ENCODE measurements at places on chromosomes 11 and 22.

DNA sequence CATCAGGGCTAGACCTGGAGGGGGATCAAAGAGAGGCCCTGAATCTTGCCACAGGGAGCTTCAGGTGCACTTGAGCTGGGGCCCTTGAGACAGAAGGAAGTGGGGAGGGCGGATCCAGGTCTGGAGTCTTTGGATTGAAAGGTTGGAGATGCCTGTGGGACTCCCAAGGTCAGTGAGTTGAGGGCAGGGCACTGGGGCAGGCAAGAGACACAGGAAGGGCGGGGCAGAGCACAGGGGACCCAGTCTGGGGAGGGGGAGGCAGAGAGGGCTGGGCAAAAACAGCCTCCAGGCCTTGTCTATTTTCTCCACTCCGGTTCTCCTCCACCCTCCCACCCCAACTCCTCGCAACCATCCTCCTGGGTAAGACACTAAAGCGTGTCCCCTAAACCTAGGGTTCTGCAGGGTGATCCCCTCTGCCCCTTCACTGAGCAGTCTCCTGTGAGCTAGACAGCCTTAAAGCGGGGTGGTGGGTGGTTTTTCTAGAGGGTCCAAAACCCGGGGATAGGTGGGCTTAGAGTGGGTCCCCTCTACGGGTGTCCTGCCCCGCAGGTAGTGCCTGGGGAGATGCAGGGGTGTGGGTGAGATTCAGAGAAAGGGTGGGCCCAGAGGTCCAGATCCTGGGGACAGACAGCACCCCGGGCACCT is 38.6 kb upstream of the CELSR1 start:
- no peak for DNase-seq

GRCh38 chr11:61817471-61818202 is 834 bp upstream of the FADS1 start:
- no peak for DNase-seq

DNA sequence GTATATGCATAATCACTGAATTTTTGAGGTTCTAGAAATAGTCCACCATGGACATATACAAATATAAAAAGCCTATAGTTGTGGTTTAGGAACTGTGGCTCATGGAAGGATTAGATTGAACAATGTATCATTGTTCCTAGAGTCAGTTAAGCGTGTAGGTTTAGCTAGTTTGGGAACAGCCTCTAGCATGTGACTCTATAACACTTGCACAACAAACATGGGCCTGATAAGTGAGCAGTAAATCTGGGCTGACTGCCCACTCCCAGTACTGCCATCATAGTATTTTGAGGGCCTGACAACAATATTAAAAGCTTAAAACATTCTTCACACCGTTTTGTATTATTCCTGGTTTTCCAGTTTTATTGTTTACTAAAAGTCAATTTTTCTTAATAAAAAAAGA is 47.0 kb downstream of the YAP1 start:
- DNase-seq, result no peak

DNA sequence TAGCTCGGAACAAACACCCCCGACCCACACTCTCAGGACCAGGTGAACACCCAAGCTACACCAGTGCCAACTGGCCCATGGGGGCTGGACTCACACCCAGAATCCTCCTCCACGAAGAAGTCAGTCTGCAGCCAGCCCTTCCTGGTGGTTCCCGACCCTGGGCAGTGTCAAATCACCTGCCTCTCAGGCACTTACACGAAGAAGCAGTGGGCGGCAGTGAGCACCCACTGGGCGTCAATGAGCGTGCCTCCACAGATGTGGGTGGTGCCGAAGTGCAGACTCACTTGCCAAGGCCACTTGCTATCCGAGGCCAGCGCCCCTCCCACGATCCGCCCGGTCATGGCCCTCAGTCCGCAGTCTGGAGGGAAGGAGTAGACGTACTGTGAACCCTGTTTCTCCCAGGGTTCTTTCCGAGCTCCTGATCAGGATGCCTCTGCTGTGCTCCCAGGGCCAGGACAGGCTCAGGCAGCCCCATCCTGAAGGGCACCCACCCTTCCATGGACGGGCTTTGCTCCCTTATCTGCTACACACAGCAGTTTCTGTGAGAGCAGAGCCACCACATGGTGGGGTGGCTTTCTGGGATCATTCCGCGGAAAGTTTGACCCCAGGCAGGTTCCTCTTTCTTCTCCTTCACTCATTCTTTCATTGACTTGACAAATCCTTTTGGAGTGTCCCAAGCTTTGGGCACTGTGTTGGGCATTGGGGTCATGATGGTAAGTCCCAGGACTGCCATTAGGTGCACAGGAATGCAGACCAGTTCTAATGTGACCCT is 19.4 kb downstream of the TMPRSS13 start:
- DNase-seq, result no peak

DNA sequence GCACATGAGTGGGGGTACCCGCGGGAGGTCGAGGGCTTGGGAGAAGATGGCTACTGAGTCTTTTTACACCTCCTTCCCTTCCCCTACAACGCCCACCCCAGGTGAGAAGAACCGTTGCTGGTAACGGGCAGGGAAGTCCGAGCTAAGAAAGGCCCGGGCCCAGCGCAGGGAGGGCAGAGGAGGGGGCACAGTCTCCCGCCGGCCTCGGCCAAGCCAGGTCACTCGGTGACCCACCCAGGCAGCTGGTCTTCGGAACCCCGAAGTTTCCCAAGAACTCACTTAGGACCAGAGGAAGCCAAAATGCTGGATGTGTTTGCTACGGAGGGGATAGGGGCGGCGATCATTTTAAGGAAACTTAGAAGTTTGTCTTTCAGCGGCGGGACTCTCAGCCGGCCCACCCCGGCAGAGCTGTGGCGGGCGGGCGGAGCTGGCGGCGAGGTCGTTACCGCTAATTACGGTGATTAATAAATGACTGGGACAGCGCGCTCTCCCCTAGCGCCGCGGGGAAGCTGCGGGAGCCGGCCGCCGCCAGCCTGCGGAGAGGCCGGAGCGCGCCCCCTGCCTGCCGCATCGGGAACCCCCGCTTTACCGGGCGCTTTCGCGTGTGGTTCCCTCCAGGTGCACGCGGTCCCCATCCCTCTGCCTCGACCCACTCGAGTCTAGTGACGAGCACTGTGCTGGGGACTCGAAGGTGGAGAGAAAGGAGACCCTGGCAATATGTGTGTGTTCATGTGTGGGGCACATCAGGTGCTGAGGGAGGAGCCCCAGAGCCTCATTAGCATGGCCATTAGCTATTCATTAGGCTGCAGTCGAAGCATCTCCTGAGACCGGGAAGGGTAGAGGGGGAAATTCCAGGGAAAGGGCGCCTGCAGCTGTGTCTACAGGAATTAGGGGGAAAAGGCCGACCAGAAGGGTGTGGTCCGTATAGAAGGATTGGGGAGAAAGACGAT is 945 bp downstream of the ROBO3 start:
- no peak for DNase-seq

GRCh38 chr11:131912134-131912533 is 541.7 kb downstream of the NTM start:
- no peak for DNase-seq

DNA sequence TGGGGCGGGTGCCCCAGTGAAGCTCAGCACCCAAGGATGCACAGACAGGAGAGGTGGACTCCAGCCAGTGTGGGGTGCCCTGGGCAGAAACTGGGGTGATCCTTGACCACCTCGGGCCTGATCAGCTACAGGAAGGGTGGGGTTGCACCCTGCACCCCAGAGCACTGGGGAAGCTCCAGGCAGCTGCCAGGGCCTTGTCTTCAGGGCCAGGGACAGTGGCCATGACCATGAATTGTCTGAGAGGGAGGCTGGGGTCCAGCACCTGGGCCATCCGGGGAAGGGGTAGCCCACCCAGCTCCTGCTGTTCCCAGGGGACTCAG is 17.6 kb downstream of the IL17REL start:
- DNase-seq, result no peak

DNA sequence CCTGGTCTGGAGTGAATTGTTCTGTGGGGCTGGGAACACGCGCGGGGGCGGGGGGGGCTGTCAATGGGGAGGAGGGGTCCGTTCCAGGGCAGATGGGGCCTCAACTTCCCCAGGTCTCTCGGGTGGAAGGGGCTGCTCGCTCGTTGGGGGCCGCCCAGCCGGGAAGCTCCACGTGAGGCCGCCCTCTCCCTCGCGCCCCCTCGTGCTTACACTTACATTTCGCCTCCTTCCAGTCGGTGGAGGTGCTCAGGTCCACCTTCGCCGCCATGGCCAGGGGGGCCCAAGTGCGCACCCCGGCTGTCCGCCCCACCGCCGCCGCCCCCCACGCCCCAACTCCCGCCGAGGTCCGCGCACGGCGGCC is 452 bp downstream of the MACROD1 start:
- no peak for DNase-seq

DNA sequence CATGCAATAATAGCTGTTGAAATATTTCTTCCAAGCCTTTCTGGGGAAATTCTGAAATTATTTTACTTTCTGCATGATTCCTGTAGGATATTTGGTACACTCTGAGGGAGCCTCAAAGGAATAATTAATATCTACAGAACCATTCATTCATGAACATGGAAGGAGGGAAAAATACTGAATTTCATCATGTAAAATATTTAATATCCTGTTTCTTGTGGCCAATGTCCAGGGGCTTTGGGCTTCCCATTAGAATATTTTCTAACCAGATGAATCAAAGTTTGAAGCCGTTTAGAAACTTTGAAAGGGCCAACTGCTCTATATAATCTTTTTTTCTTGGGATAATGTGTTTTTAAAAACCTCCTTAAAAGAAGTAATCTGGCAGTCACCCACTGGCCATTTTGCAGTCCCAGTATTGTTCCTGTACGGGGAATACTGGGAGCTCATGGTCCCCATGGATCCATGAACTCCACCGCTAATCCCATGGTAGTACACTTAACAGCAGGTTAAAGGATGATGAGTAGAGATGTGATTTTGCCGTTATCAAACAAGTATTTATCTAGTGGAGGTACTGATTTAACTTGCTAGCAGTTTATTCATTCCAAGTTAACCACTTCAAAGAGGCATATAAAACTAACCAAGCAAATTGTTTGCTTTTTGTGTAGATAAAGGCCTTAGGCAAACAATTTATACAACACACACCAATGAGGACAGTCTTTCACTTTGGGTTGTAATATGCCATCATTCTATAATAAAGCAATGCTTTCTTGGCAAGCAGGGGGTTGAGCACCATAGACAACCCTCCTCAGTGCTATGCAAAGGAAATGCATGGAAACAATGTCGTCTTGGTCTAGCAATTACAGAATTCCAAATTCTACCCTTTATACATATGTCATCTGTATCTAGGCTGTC is 34.5 kb upstream of the BLID start:
- DNase-seq, result no peak

DNA sequence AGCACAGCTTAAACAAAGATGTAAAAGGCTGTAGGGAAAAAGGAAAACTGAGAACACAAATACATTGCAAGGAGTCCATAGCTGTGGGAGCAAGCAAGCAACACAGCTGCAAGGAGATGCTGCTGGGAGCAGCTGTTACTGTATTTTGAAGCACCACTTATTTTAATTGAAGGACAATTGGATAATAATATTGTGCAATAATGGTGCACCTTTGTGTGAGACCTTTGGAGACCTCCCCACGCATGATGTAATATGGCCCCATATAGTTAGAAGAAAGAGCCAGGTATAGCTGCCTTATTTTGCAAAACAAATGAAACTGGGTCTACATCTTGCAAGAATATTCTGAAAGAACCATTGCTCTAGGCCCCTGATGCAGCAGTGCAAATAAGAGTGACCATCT is 191.1 kb upstream of the KIRREL3 start:
- DNase-seq, result no peak

- no peak for DNase-seq
Observed at GRCh38 chr11:108027057-108027456, 18.4 kb downstream of the CUL5 start.

DNA sequence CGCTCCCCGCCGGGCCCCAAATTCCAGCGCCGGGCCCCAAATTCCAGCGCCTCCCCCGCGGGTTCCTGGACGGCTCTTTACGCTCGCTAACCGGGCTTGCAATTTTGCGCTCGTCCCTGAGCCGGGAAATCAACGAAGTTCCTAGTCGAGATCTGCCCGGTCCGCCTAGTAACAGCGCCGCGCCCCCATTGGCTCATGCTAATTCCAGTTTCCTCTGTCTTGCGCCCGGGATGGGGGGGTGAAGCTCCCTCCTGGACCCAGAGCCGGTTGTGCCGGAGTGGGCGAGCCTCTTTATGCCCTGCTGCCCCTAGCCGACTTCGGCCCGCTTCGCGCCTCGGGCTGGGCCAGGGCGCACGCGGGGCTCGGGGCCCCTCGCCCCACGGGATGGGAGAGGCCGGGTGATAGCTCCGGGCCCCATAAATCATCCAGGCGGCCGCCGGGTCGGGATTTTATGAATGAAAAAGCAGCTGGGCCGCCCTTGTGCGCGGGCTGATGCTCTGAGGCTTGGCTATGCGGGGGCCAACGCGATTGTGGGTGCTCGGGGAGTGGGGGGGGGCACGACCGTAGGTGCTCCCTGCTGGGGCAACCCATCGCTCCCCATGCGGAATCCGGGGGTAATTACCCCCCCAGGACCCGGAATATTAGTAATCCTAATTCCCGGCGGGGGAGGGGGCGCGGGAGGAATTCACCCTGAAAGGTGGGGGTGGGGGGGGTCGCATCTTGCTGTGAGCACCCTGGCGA is 1.8 kb upstream of the CCND1 start:
- peak; percentile 95 for DNase-seq

- DNase-seq, result no peak
Observed at GRCh38 chr11:42595876-42596275, 715.9 kb upstream of the API5 start.

GRCh38 chr11:57490456-57491248 is 24.9 kb downstream of the SLC43A1 start:
- DNase-seq, result no peak

DNA sequence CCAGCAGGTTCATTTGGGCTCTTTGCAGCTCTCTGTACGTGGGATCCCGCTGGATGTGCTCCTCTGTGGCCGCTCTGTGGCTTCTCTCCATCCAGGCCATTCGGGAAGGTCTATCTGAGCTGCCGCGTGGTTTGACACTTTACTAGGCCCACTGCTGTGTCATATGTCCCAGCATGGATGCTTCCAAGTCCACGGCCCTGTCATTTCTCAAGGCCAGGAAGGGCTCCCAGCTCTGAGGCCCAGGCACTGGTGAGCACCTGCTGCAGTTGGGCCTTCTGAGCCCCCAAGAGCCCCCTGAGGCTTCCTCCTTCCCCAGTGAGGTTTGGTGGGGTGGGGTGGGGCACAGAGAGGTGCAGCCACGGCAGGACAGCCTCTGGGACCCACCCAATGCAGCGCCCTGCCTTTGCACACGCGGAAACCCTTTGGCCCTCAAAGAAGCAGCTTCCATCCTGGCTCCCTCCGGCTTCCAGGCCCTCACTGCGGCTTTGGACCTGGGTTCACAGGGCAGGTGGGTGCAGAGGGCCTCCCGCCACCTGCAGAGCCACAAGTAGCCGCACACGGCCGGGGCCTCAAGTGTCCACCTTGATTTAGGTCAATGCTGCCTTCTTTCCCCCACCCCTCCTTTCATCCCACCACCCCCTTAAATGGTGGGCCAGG is 44.5 kb upstream of the FGF3 start:
- DNase-seq, result no peak

GRCh38 chr22:27252282-27253049 is 549.1 kb downstream of the MN1 start:
- DNase-seq, result peak; percentile 32

GRCh38 chr11:131880316-131880715 is 509.9 kb downstream of the NTM start:
- DNase-seq, result no peak

DNA sequence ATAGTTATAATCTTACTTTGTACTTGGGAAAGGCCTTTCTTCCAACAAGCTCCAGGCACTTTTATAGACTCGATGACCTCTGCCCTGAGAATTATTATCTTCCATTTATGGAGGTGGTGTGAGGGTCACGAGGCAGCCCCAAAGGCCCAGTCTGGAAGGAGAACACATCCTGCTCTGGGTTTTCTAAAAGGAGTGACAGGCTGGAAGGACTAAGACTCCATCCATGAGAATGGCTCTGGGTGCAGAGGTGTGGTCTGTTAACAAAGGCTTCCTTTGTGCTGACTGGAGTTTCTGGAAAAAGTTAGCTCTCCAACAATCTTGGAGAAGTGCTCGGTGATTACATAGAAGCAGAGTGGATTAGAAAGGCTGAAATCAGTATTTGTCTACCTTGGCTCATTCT is 74.7 kb upstream of the SESN3 start:
- no peak for DNase-seq
